ENCODE measurements at places on chromosomes 7 and 10.
A peak's percentile ranks its signal among the peaks of the same experiment; 100 is the strongest.

GRCh38 chr7:126426652-126427051 lies 826.1 kb downstream of the GRM8 start:
- DNase-seq = no peak

DNA sequence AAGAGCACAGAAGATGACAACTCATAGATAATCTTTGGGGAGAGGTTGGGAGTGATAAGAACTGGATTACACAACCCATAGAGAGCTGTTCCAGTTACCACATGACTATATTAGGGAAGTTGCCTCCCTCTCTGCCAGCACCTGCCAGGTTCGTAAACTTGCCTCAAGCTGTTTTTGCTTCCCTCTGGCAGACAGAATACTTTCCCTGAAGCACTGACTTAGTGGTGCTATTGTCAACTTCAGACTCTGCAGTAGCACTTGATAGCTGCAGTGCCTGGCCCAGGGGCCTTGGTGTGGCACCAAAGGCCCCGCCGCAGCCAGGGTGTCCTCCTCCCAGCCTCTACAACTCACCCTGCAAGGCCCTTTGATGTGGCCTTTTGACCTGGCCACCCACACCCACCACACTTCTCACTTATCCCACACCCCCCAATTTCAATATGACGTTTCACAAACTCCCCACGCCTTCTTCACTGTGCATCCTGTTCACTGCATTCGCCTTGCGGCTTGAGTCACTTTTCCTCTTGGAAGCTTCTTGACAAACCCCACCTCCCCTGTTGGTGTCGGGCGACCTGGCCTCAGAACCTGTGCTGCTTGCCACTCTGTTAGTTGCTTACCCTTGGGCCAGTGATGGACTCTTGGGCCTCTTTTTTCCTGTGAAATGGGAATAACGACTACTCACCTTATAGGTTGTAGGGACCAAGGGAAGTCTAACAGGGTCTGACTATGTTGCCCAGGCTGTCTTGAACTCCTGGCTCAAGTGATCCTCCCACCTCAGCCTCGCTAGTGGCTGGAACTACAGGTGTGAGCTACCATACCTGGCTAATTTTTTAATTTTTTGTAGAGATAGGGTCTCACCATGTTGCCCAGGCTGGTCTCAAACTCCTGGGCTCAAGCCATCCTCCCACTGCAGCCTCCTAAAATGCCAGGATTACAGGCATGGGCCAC lies 50.2 kb upstream of the PODXL start:
- no peak for DNase-seq

DNA sequence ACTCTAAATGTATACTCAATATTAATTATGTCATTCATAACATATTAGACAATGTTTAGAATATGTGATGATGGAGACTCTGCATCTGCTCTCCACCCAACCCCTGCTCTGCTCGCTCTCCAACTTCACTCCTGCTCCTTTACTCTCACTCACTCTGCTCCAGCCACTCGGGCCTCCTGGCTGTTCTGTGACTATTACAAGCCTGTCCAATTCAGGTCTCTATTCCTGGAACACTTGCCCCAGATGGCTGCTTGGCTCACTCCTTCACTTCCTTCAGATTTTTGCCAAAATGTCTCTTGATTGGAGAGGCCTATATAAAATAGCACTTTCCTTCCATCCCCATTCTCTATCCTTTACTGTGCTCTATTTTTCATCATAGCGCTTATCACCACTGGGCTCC lies 84.8 kb downstream of the HBP1 start:
- no peak for DNase-seq

DNA sequence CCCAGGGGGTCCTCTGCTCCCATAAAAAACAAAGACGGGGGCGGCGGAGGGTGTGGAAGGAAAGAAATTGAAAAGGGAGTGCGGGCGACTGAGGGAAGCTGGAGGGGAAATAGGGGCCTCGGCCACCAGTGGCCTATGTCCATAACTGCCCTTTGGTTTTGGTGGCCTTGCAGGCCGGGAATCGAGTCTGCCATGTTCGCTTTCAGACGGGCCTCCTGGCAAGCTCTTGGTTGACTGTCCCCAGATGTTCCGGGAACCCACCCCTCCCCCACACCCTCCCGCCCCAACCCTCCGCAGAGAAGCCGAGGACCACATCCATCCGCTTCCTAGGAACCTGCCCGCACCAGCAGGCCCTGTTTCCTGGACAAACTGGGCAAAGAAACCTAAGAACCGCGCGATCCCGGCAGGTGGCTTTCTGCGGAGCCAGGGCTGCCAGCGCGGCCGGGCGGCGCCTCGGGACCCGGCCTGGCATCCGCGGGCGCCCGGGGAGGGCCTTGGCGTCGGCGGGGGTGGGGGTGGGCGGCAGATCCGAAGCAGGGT lies 20.0 kb upstream of the GATA3 start:
- DNase-seq = peak; percentile 31

DNA sequence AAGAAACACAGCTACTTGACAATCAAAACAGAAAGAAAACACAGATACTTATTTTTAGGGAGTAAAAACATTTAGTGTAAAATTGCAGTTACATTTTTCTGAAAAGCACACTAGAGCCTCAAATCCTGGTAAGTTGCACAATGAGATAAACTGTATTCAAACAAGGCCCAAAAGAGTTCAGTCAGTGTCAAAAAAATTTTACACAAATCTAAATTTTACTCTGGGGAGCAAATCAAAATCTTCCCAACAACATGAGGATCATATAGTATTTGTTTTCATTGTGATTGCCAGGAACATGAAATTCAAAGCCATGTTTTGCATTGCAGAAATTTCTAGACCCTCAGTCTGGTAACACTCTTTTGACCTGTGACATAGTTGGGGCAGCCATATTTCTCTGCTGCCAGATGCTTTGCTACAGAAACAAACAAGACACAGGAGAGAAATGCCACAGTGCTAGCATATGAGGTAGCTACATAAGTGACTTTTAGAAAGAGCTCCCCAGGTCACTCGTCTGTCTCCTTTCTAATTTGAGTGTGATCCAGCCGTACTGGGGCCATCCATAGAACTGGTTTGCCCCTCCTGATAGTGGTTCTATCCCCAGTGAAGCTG lies 49.6 kb downstream of the PDE1C start:
- no peak for DNase-seq

DNA sequence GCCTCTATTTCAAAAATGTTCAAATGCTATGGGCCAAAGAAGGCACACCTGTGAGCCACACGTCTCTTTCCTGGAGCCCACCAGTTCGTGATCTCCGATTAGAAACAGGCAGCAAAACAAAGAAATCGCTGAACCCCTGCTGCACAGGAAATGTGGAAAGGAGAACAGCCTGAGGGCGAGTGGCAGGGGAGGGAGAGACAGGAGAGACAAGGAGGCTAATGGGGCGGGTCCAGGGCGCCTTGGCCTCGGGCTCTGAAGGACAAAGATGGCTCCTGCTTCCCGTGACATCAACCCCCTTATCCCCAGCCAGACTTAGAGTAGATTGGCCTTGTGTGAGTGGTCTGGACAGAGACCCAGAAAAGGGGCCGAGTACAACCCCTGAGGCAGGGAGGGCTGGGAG lies 62.4 kb upstream of the DOCK1 start:
- no peak for DNase-seq

- no peak for DNase-seq
Observed at GRCh38 chr7:57205000-57205399, 72.8 kb upstream of the ZNF479 start.

DNA sequence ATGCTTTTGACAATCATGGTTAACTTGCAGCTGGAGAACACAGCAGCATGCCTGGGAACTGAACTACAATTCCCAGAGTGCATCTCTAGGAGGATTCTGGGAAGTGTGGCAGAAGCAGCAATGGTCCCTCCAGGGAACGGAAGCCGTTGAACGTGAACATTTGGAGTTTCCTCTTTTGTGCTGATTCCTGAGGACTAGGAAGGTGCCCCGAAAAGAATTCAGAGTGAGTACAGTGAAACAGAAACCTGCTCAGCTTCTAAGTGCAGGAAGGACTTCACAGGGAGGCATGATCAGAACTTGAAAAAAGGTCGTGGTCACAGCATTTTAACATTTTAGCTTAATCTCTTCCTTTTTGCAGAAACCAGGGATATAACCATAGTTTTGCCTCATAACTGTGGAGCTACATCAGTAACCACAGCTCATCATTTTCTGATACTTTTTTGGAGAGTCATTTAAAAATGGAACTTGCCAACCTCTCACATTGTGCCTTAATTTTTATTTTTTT lies at the start of gene NUDT13:
Gene NUDT13, plus strand, starts transcription at position 111 of the 505 bp plus-strand sequence. CDS start 3,911 bp downstream, outside the sequence.
- DNase-seq = peak; percentile 58

GRCh38 chr7:151600331-151600730 lies 80.6 kb upstream of the RHEB start:
- no peak for DNase-seq

- DNase-seq = no peak
Observed at GRCh38 chr7:157153260-157153659, 14.5 kb downstream of the UBE3C start.

DNA sequence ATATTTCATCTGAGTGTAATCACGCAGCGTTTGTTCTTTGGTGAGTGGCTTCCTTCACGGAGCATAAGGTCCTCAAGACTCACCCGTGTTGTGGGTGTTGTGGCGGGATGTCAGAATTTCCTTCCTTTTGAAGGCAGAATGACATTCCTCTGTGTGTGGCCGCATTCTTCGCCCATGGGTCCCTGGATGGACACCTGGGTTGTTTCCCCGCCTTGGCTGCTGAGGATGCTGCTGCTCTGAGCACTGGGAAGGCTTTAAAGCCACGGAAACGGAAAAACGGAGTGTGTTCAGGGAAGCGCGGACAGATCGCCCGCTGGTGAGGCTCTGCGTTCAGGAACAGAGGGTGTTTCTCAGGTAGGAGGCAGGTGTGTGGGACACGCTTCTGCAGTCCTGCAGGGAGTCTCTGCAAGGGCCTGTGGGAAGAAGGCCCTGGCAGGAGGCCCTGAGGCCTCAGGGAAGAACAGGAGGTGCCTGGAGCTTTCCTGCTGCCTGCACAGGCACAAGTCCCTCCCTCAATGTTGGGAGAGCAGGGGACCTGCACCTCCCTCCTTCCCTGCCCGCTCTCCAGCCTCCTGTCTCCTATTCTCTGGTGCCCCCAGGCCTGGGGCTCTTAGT lies 35.7 kb upstream of the SHH start:
- no peak for DNase-seq

- DNase-seq = no peak
Observed at GRCh38 chr10:759898-760477, 70.5 kb upstream of the DIP2C start.

GRCh38 chr10:33115738-33116719 lies 158.0 kb upstream of the ITGB1 start:
- DNase-seq = no peak

GRCh38 chr7:25250386-25250785 lies 22.1 kb upstream of the NPVF start:
- DNase-seq = no peak

DNA sequence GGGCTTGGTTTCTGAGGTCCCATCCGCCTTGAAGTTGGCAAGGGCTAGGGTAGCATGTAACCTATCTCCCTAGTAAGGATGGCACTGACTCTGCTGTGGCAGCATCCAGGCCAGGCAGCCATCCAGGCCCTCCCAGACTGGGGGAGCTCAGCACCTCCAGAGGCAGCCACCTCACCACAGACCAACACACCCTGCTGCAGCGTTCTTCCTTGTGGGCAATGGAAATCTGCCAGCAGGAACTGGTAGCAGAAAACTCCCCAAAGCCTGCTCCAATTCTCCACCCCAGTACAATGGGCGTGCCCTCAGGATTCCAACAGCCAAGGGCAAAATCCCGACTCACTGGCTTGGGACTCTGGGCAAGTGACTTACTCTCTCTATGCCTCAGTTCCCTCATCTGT lies 27.5 kb downstream of the DLG5 start:
- DNase-seq = no peak

GRCh38 chr7:93115796-93116195 lies 2.0 kb downstream of the SAMD9 start:
- DNase-seq = no peak

DNA sequence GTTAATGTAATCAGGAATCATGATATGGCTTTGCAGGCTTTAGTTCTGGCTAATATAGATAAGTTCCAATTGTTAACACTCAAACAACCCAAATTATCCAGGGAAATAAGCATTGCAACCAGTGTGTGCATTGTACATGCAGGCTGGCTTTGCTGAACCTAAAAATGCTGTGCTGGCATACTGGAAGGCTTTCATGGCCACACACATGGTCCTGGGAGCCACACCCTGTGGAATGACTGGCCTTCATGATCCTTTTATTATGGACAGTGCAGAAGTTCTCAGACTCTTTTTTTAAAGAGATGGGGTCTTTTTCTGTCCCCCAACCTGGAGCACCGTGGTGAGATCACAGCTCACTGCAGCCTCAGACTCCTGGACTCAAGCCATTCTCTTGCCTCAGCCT lies 5.0 kb downstream of the ELMO1 start:
- no peak for DNase-seq

- no peak for DNase-seq
Observed at GRCh38 chr7:99308461-99309074, 17.1 kb upstream of the ARPC1A start.

- DNase-seq = no peak
Observed at GRCh38 chr10:53700278-53700677, 927.7 kb upstream of the MBL2 start.

- peak; percentile 64 for DNase-seq
Observed at GRCh38 chr10:24518981-24519597, 204.6 kb downstream of the ARHGAP21 start.

- DNase-seq = no peak
Observed at GRCh38 chr7:41156268-41156667, 546.6 kb downstream of the INHBA start.

DNA sequence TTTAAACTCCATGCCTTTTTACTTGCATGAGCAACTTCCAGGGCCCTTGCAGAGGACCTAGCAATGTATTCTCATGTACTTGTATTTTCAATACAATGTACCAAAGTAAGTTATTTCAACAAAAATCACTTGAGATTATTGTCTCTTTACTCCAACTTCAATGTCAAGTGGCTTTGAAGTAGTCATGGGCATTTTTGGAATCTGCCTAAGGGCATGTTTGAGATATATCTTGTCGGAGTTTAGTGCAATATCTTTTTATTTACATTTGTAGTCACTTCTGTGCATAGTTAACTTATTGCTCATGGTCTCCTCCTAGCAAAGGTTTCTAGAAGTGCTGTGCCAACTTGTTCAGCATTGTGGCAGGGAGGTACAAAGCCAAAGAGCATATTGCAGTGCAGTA lies 508.7 kb upstream of the SEMA3D start:
- no peak for DNase-seq

DNA sequence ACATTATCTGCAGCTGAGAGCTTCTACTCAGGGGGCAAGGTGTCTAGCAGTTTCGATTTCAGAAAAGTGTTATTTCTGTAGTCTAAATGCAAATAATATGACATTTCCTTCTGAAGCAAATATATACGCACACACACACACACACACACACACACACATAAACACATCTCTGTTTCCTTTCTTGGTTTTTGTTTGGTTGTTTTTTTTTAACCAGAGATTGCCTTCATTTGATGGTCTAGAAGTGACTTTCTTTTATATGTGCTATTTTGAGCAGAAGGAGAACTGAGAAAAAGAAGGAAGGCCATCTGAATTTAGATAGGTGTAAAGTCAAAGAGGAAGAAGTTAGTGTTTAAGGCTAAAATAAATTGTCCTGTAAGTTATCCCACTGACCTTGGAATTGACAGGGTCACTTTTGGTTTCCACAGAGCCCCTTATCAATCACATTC lies 142.2 kb downstream of the TRIL start:
- DNase-seq = no peak

Data from stimulated activated CD4-positive, alpha-beta T cell treated with anti-CD3 and anti-CD28 coated beads, Interleukin-15, amount 100 ng/mL, for 24 hours (primary cell).